ENCODE measurements at places on chromosomes 2 and 18. TPM values are rescaled to one million over a fixed set of nuclear protein-coding genes. Genes with fewer than 3 reads are reported as not detected.

- no peak for DNase-seq
- H3K36me3 ChIP-seq, result no peaks in the 10 kb centered on the region
- H3K4me1 ChIP-seq, result no peaks in the 10 kb centered on the region
- H3K4me3 ChIP-seq, result no peak overlapping the region
- H3K27me3 ChIP-seq, result no peaks in the 10 kb centered on the region
Observed at GRCh38 chr2:22056621-22057132, 932.9 kb downstream of the TDRD15 start.

RND3 gene
- not detected for total RNA-seq

NT5DC4 gene
- not detected for total RNA-seq

DNA sequence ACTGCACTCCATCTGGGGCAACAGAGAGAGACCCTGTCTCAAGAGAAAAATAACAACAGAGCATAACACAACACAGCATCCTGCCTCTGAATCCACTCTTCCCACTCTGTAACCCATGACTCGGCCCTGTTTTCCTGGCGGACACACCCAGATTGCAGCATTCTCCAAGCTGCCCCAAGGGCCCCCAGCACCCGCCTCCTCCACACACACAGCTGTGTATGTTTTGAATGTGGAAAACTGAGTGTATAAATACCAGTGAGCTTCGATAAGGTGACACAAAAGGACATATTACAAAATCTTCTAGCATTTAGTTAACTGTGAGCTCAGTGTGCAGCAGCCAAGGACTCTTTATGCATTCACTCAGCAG is 13.0 kb downstream of the IMPA2 start:
- H3K27ac ChIP-seq, result no peak overlapping the region
- no peaks in the 10 kb centered on the region for H3K36me3 ChIP-seq
- no peak for DNase-seq
- H3K4me1 ChIP-seq, result peaks cover 20% of the 10 kb centered on the region
- no peak overlapping the region for H3K4me3 ChIP-seq

DNA sequence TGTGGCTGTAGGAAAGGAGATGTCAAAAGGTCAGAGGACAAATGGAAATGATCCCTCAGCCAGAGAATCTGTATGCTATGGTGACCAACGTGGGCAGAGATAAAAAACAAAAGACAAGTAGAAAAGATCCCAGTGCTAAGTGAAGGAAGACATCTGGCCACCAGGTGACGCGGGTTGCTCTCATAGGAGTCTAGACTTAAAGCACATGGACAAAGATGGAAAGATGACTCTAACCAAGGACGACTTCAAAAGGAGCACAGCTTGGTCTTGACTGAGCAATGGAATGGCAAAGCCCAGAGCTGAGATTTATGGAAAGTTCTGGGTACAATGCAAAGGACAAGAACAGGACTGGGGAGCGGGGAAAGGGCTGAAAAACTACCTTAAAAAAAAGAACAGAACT is 96.8 kb downstream of the CLIP4 start:
- DNase-seq, result no peak
- no peak overlapping the region for H3K27ac ChIP-seq
- no peak overlapping the region for H3K4me3 ChIP-seq
- H3K36me3 ChIP-seq, result peaks cover 7% of the 10 kb centered on the region
- no peaks in the 10 kb centered on the region for H3K27me3 ChIP-seq

GNAL gene
- total RNA-seq, result 0.10 TPM

C2orf72 gene
- total RNA-seq, result not detected

AQP12B gene
- not detected for total RNA-seq

DNA sequence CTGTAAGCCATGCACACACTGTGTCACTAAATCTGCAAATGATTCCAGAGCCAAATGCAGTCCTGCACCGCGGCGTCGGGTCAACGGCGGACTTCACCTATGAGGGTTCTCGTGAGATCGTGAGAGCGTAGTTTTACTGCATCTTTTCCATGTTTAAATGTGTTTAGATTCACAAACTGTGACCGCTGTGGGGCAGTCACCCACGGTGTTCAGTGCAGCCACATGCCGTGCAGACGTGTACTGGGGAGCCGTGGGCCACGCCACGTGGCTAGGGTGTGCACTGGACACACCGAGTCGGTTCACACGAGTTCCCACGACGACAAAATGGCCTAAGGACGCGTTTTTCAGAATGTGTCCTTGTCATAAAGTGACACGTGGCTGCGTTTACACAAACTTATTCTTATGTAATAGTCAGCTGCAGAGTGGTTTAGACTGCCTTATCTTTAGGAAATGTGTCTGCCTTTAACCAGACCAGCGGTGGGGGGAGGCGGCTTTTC is 34.1 kb downstream of the NFATC1 start:
- peaks cover 1% of the 10 kb centered on the region for H3K36me3 ChIP-seq
- H3K4me3 ChIP-seq, result peak overlapping the region; percentile 41
- peak overlapping the region; percentile 34 for H3K27ac ChIP-seq
- no peaks in the 10 kb centered on the region for H3K27me3 ChIP-seq

- H3K27ac ChIP-seq, result peak overlapping the region; percentile 97
- DNase-seq, result no peak
- no peaks in the 10 kb centered on the region for H3K27me3 ChIP-seq
- H3K36me3 ChIP-seq, result peaks cover 5% of the 10 kb centered on the region
- peaks cover 37% of the 10 kb centered on the region for H3K4me1 ChIP-seq
Observed at GRCh38 chr18:32091325-32091723, 350 bp upstream of the RNF138 start.

SCN3A gene
- 0.42 TPM for total RNA-seq

- no peak overlapping the region for H3K27ac ChIP-seq
- no peak overlapping the region for H3K4me3 ChIP-seq
- DNase-seq, result no peak
- H3K27me3 ChIP-seq, result peaks cover 8% of the 10 kb centered on the region
- no peaks in the 10 kb centered on the region for H3K4me1 ChIP-seq
Observed at GRCh38 chr2:145080426-145080825, 560.5 kb upstream of the ZEB2 start.

DNA sequence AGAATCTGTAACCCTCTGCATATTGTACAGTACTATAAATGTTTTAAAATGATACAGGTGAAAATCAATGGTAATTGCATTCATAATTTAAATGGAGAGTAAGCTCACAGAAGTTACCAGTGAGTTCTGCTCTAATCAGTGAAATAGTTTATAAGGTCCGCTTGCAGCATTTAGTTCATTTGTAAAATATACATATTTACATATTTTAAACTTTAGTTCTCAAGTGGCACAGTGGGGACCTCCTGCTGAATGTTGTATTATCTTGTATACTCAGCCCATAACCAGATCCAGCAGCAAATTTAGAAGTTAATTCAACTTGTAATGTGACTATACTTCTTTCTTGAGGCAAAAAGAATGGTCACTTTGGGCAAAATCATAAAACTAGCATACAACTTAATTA is 41.7 kb upstream of the TBR1 start:
- no peak for DNase-seq
- H3K27me3 ChIP-seq, result no peaks in the 10 kb centered on the region
- peaks cover 2% of the 10 kb centered on the region for H3K36me3 ChIP-seq
- H3K4me3 ChIP-seq, result no peak overlapping the region
- H3K4me1 ChIP-seq, result peaks cover under 1% of the 10 kb centered on the region
- H3K27ac ChIP-seq, result no peak overlapping the region

DNA sequence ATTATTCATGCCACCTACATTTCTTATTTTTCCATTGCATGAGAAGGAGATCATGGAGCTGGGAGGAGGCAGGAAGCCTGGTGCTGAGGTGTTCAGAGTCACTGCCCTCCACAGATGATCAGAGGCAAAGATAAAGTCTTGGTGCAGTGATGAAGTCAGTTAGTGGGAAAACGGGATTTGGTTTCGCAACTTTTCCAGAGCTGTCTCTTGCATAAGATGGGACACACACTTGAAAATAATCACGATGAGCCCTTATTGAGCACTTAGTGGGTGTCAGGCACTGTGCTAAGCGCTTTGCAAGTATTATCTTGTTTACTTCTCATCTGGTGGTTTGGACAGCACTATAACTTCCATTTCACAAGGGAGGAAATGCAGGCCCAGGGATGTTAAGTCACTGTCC is 222.1 kb upstream of the SMAD2 start:
- peaks cover 2% of the 10 kb centered on the region for H3K36me3 ChIP-seq
- H3K27me3 ChIP-seq, result peaks cover 51% of the 10 kb centered on the region
- H3K4me3 ChIP-seq, result no peak overlapping the region
- H3K4me1 ChIP-seq, result peaks cover 6% of the 10 kb centered on the region
- no peak overlapping the region for H3K27ac ChIP-seq
- no peak for DNase-seq

DNA sequence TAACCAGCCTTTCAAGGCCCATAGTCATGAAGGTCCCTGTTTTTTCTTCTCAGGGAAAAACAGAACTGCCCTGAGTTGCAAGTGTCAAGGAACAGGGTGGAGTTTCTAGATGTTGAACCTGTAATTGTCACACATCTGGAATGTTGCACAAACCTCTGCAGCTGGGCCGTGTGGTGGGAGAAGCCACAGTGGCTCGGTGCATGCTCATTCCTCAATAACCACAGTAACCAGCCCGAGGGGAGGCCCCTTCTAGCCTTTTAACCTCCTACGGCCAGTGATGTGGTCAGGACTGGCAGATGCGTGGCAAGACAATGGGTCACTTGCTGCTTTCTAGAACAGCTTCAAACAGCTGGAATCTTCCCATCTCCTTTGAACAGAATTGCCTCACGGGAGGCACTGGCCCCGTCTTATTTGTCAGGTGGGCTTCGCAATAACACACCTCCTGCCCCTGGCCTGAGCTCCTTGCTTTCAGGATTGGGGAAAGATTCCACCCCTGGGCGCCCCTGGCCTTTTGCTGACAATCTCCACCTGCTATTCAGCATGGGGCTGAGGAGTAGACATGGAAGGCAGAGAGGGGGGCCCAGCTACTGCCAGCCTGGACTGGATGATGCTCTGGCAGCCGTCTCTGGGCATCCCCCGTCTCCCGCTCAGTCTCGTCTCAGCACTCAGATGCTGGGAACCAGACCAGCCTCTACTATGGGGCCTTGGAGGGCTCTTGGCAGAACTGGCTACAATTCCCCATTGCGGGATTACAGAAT is 102.9 kb downstream of the KLHL29 start:
- no peak for DNase-seq
- peak overlapping the region; percentile 49 for H3K27ac ChIP-seq
- peaks cover 15% of the 10 kb centered on the region for H3K4me1 ChIP-seq
- peak overlapping the region; percentile 62 for H3K4me3 ChIP-seq
- peaks cover 3% of the 10 kb centered on the region for H3K36me3 ChIP-seq

GRCh38 chr2:129752686-129753085 is 226.8 kb upstream of the RAB6C start:
- H3K36me3 ChIP-seq, result peaks cover 3% of the 10 kb centered on the region
- no peaks in the 10 kb centered on the region for H3K4me1 ChIP-seq
- H3K27ac ChIP-seq, result no peak overlapping the region
- no peak for DNase-seq

GRCh38 chr2:81481994-81482368 is 1177.4 kb upstream of the LRRTM1 start:
- DNase-seq, result no peak
- no peak overlapping the region for H3K4me3 ChIP-seq
- H3K27me3 ChIP-seq, result no peaks in the 10 kb centered on the region

DNA sequence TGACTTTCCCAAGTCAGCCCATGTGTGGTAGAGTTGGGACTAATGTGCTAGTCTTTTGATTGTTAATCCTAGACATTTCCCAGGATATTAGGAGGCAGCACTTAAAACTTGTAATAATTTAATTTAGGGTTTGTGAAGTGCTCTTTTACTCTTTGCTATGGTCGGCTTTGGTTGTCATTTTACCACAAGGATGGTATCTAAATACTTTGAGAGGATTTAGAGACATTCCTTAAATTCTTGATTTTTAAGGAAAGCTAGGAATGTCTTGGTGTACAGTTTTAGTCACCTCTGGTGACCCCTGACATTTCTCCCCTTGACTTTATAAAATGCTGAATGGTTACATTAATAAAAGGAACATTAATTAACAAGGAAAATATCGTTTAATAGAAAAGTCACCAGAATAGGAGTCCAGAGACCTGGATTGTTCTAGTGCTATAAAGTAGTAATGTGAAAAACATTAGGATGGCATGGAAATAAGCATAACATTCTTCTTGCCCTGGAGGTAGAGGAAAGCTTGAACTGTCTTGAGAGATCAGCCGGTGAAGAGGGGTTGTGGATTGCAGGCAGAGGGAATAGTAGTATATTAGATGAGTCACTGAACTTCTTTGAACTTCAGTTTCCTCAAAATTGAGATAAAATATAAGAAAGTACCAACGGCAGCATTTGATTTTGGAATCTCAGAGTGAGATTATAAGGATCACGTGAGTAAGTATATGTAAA is 209.2 kb downstream of the MCFD2 start:
- H3K36me3 ChIP-seq, result no peaks in the 10 kb centered on the region
- no peaks in the 10 kb centered on the region for H3K27me3 ChIP-seq
- no peak overlapping the region for H3K4me3 ChIP-seq
- H3K4me1 ChIP-seq, result peaks cover 24% of the 10 kb centered on the region
- H3K27ac ChIP-seq, result no peak overlapping the region

- peaks cover 20% of the 10 kb centered on the region for H3K27me3 ChIP-seq
- H3K36me3 ChIP-seq, result no peaks in the 10 kb centered on the region
- H3K4me1 ChIP-seq, result no peaks in the 10 kb centered on the region
- no peak overlapping the region for H3K27ac ChIP-seq
- no peak overlapping the region for H3K4me3 ChIP-seq
- DNase-seq, result no peak
Observed at GRCh38 chr2:201969938-201970785, 63.5 kb upstream of the FZD7 start.
